ENCODE measurements at places on chromosomes 4 and X.

DNA sequence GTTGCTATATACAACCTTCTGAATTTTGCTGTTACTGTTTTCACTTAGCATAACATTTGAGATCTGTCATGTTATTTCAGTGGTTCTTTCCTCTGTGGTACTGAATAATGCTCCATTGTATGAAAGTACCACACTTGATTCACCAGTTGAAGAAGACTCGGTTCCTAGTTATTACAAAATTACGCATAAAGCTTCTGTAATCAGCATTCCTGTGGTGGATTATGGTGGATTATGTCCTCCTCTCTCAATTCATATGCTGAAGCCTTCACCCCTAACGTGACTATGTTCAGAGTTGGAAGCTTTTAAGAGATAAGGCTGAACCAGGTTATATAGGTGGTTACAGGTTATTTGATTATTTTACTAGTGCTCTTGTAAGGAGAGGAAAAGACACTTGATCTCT is 2143.5 kb upstream of the AGA start:
- no peak for DNase-seq

DNA sequence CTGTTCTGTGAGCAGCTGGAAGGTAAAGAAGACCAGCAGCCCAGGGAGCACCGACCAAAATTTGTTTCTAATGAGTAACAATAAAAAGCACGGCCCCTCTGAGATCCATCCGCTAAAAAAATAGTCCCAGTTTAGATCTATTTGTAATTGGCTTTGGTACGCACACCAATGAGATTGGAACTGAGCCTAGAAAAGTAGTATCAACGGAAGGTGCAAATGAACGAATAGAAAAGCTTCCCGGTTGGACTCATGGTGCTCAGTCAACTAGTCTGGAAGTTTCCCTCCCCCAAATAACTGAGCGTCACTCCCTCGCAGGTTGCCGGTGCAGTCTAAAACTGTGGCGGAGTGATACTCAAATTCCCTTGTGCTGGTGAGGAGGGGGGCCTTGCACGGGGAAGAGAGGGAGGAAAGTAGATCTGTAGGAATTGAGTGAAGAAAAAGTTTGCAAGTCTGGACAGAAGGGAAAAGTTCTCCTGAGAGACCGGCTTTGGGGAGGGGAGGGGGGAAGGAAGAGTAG is at the start of gene COL4A5:
Gene COL4A5, plus strand, starts transcription at position 413 of the 517 bp plus-strand sequence. CDS start 288 bp downstream, outside the sequence.
- peak; percentile 56 for DNase-seq

GRCh38 chr4:183211533-183211932 is 108.5 kb downstream of the CLDN22 start:
- DNase-seq, result no peak

DNA sequence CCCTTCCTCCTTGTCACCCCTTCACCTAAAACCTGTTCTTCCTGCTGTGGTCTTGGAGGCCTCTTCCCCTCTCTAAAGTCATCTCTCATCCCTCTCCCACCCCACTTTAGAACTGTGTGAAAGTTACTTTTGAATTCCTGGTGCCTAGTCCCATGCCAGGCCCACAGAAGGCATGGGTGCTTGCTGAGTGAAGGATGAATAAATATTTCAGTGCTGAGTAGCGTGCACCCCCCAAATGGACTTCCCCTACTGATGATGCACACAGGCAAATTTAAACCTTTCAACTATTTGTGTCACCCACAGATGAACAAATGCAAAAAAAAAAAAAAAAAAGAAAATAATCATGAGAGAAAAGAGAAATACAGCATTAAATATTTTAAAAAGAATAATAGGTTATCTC is 19.8 kb downstream of the PSMD10 start:
- no peak for DNase-seq

DNA sequence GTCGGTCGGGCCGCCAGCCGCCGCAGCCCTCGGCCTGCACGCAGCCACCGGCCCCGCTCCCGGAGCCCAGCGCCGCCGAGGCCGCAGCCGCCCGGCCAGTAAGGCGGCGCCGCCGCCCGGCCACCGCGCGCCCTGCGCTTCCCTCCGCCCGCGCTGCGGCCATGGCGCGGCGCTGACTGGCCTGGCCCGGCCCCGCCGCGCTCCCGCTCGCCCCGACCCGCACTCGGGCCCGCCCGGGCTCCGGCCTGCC is 213 bp downstream of the NFKB1 start:
- peak; percentile 69 for DNase-seq

DNA sequence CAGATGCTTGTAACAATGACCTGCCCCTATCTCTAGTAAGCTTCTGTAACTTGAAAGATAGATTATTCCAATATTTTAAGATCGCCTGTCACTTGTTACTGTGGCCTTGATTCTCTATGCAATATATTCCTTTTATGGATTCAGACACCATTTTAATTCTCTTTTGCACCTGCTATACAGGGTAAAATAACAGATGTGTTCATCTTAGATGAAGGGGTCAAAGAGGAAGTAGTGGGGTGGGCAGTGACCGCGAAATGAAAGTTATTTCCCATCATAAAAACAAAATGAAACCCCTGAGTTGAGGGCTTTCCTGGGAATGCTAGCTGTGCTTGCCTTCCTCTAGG is 175.9 kb downstream of the TSPAN5 start:
- no peak for DNase-seq
